EH (cell line): ENCODE measurements at places on chromosomes 7 and 10.

DNA sequence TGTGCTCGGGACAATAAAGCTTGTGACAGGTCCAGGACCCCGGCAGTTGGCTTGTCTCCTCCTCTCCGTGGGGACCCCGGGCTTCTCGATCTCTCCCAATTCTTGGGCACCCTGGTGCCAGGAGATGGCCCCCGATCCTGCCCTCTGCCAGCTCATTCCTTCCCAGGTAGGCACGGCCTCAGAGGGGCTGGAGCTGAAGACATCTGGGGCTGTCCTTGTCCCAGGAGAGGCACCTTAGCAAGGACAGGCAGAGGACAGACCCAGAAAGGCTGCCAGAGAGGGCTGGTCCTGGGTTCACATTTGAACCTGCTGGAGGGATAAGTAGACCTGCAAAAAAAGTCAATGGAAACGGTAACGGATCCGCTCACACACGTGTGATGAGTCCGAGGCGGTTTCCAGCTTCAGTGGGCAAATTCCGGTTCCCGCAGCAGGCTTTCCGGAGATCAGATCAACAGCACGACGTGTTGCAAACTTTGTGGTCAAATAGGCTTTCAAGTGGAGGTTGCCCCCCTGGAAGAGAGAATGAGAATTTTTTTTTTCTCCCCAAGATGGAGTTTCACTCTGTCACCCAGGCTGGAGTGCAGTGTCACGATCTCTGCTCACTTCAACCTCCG, 47.7 kb upstream of the GTF2IRD1 start:
- DNase-seq = no peak

- DNase-seq = peak; percentile 47
Measured at GRCh38 chr10:99720387-99720786, 11.5 kb downstream of the COX15 start.

DNA sequence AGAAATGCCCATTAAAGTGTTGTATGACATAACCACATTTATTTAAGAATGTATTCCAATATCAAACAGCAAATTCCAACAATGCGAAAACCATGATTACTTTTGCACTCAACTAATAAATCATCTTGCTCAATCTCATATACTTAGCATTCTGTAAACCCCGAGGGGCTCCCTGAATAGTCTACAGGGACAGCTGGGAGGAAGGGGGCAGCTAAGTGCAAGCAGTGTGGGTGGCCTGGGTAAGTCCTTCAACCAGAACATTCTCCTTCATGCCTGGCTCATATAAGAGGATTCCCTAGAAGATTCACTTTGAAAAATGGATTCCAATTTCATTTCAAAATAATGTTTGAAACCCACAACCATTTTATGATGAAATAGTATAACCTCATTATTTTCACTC, 355.5 kb downstream of the CDC14C start:
- no peak for DNase-seq

DNA sequence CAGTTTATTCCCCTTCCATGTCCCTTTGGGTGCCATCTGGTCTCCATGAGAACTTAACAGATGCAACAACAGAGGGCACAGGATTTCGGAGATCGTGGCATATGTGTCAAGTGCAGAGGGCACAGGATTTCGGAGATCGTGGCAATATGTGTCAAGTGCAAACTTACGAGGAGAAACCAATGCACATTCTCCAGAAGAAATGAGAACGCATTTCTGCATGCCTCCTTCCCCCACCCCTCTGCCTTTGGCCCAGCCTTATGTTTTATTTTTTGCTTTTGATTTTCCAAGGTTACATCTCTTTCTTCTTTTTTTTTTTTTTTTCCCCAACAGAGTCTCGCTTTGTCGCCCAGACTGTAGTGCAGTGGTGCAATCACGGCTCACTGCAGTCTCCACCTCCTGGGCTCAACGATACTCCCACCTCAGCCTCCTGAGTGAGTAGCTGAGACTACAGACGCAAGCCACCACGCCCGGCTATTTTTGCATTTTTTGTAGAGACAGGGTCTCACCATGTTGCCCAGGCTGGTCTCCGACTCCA, 586 bp upstream of the ANKRD26 start:
- DNase-seq = no peak

DNA sequence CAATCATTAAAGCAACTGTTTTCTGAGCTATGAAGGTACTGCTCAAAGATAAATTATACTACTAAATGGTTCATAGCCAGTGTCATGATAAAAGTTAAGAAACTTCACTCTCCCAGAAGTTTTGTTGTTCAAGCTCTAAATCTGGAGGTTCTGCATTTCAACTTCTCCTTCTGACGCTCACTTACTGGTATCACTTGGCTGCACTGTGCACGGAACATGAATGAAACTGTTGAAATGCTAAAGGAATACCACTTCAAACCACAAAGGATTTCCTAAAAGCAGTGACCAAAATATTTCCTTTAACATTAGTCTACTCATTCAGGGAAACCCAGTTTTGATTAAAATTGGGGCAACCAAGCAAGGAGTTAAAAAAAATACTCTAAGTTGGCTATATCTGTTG, 93.6 kb downstream of the UBE2H start:
- peak; percentile 22 for DNase-seq

DNA sequence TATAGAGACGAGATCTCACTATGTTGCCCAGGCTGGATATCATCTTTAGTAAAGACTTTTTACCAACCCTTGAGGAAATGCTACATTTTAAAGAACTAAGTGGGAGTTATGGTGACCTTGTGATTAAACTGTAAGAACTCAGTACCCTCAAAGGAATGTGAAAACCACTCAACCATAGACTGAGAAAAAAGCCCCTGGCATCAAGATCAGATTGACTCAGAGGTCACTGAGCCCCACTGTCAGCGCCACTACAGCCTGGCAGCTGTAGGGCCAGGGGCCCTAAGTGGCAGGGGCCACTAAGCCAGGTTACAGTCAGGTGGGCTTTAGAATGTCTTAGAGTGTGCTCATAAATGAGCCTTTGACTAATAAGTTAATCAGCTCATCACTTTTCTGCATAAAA, 55.9 kb downstream of the APBB1IP start:
- no peak for DNase-seq

GRCh38 chr7:91940171-91940570, 491 bp upstream of the AKAP9 start:
- DNase-seq = peak; percentile 44

DNA sequence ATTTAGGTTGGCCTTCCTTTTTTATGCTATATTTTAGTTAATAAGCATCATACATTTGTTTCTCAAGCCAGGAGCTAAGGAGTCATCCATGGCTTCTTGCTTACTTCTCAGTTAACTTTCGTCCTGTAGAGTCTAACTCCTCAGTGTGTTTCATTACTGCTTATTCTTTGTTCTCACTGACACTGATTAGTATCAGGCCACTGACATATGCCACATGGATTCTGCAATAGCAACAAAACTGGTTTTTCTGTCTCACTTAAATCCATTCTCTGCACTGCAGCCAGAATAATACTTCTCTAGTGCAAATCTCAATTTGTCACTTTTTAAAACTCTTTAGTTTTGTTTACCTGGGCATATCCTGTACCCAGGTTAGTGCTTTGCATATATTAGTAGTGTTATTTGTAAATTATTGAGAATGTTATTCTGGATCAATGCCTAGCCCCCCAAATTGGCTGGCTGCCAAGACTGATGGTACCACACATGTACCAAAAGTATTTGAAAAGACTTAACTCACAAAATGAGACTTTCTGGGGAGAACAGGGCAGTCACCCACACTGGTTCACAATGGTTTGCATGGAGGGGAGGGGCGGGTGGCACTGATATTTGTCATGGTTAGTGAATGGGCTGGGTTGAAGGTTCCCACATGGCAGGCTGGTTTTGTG, 79.1 kb downstream of the CCSER2 start:
- no peak for DNase-seq

DNA sequence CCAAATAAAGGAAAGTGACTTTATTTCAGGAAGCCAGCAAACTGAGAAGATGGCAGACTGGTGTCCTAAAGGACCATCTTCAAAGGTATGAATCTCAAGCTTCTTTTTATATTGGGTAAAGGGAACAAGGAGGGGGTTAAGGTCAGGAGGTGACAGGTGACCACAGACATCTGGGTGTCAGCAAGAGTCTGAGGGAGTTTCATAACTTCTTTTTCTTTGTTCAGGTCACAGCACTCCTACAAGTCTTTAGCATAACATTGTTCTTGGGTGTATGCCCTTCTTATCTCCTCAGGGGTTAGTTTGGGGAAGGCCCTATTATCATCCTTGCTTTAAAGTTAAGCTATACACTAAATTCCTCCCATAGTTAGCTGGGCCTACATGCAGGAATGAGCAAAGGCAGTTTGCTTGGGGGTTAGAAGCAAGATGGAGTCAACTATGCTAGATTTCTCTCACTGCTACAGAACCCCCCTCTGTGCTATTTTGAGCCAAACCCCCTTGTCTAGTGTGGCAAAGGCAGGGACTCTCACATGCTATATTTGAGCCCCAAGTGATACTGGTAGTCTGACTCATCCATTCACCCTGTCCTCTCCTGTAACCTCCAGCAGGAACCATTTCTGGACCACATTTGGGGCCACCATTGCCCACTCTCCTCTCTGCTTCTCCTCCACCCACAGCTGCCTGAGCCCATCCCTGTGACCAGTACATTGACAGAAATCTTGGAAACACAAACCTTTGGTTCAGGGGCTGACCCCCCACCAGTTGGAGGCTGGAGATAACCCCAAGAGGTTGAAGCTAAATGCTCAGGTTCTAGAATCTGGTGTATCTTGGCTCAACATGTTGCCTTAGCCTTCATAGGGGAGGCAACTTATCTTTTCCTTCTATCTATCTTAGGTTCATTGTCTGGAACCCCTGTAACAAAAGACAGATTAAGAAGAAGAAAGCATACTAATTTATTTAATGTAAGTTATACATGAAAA, 55.5 kb upstream of the LRGUK start:
- DNase-seq = no peak

DNA sequence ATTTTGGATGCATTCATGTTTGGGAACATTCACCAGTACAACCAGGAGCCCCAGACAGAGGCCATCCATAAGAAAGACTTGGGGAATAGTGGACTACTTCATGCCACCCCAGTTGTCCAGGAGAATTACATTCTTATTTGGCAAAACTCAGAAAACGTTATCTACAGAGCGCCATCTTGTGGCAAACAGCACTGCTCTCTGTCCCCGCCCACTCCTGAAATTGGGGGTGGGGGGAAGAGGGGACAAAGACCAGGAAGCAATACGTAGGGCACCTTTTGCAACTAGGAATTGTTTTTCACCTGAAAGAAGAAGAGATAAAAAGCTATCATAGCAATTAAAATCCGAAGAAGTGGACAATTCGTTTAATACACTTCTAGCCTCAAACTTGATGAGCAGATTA, 134.6 kb upstream of the MGMT start:
- DNase-seq = no peak

DNA sequence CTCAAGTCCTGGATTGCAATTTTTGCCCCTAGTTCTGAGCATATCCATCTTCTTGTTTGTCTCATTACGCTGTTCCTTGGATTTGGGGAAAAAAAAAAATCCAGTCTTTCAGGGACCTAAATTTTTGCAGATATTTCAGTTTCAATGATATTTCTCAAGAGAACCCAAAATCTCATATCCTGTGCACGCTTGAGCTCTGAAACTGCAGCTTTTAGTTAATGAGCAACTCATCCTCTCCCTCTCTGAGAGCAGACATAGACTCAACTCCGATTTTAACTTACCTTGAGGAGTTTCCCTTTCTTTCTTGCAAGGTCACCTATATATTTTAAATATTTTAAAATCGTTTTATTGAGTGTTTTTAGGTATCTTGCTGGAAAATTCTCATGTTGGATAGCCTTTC, 200.3 kb downstream of the GALNT17 start:
- DNase-seq = no peak

DNA sequence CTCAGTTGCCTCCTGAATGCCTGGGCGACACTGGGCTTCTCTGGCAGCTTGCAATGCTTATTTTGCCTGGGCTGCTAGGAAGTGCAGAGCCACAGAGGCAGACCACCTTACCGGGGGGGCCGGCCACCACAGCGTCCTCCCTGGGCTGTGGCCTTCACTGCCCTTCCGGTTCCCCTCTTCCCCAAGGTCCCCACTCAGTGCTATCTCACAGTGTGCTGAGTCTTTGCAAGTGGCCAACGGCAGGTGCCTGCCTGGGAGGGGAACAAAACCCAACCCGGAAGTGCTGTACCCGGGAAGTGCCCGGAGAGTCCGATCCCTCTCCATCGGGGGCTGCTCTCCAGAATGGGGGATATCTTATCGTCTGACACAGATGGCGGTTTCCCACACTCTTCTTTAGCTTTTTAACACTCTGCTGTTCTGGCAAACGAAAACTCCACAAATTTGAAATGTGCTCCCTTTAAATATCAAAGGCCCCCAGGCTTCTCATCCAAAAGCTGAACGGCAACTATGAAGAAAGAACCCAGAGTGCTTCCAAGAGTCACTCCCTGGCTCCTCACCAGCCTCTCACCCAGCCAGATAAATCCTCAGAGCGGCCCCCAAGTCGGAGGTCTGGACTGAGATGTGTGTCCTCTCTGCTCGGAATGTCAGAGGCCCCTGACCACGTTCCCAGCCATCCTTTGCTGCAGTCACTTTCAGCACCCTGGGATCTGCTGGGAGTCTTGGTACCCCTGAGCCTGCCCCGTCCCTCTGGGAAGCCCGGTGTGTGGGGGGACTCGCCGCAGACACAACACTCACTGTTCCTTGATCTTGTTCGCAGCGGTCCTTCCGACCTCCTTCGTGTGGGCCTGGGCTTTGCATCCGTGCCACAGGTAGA, 165.1 kb downstream of the SVIL start:
- DNase-seq = no peak

GRCh38 chr10:132436861-132437410, 39.9 kb downstream of the PWWP2B start:
- DNase-seq = no peak

DNA sequence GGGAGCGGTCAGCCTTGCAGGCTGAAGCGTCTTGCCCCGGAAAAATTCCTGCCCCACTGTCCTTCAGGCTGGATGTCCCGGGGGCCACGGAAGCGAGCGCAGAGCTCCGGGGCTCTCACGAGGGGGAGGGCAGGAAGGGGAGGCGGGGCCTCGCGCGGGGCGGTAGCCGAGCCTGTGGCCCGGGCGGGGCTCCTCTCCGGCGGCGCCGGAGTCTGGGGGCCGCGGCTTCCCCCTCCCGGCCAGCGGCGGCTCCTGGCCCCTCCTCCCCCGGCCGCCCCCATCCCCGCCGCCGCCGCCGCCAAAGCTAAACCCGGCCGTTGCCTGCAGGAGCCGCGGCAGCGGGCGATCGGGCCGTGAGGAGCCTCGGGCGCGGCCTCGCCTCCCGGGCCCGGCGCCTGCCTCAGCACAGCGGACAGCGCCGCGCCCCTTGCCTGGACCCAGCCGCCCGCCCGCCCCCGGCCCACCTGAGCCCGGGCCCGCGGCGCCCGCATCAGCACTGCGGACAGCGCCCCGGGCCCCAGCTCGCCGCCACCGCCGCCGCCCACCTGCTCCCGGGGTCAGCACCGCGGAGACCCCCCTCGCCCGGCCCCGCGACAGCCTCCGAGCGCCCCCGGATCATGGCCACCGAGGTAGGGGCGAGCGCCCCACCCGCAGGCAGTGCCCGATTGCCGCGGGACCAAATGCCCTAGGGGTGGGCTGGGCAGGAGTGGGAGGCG, at the start of gene GOLGA7B:
GOLGA7B (plus strand) TSS at position 157 of the 716 bp plus-strand sequence; CDS start at position 618, 461 bp downstream.
- DNase-seq = peak; percentile 36
